ENCODE measurements at places on chromosomes 2 and 18. TPM values are rescaled to one million over a fixed set of nuclear protein-coding genes. Genes with fewer than 3 reads are reported as not detected.
A peak's percentile ranks its signal among the peaks of the same experiment; 100 is the strongest.

DNA sequence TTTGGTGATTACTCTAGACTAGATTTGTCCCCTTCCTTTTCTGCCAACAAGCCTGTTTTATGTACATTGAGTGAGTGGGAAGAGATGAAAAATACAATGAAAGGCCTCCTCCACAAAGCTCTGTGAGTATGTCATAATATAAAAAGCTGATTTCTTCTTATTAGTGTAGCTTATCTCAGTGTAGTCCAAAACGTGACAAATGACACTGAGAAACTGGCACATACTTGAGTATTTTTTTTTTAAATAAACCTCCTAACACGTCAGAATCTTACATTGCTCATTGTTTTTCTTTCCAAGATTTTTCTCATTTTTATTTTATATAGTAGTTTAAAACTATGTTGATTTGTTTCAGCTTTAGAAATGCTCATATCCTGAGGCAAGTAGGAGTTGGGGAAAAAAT lies 17.9 kb upstream of the FIGN start:
- H3K4me1 ChIP-seq, result no peaks in the 10 kb centered on the region
- H3K27ac ChIP-seq, result no peak overlapping the region
- H3K4me3 ChIP-seq, result no peak overlapping the region
- no peak for DNase-seq

GRCh38 chr2:118994172-118994700 lies 52.2 kb downstream of the MARCO start:
- peaks cover 3% of the 10 kb centered on the region for H3K27me3 ChIP-seq
- no peak overlapping the region for H3K4me3 ChIP-seq
- no peaks in the 10 kb centered on the region for H3K36me3 ChIP-seq

DNA sequence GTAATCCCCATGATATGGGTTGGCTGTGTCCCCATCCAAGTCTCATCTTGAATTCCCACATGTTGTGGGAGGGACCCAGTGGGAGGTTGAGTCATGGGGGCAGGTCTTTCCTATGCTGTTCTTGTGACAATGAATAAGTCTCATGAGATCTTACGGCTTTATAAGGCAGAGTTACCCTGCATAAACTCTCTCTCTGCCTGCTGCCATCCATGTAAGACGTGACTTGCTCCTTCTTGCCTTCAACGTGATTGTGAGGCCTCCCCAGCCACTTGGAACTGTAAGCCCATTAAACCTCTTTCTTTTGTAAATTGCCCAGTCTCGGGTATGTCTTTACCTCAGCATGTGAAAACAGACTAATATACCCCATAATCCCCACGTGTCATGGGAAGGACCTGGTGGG lies 61.9 kb upstream of the LDAH start:
- no peaks in the 10 kb centered on the region for H3K36me3 ChIP-seq
- no peaks in the 10 kb centered on the region for H3K4me1 ChIP-seq
- H3K27ac ChIP-seq, result no peak overlapping the region
- H3K4me3 ChIP-seq, result no peak overlapping the region
- DNase-seq, result no peak
- peaks cover 2% of the 10 kb centered on the region for H3K27me3 ChIP-seq

DNA sequence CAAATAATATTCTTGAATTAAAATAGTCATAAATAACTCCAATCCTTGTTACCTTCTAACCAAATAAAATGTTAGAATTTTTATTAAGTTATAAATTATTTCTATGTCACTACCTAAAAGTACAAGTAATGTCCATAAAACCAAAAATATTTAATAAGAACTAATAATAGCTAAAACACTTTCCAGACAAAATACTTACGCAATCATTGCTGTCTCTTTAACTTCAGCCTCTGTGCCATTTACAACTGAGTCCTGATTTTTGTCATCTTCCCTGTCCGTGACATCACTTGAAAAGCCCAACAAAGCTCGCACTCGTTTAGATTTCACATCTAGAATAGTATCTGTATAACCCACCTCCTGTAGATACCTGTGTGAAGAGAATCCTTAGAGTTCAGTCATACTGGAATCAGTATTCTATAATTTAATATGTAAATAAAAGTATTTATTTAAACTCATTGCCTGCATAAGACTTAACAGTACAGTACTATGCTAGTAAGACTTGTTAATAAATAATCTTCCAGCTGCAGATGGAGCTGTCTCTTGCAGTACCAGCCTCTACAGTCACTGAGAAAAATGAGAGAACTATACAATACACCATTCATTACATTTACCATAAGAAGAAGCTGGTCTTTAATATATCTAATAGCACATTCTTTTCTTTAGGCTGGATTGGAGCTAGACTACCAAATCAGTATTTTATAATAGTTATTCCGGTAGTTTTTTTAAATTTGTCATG lies 63.8 kb downstream of the STRN start:
- no peak for DNase-seq
- no peaks in the 10 kb centered on the region for H3K27me3 ChIP-seq
- H3K4me1 ChIP-seq, result no peaks in the 10 kb centered on the region
- H3K27ac ChIP-seq, result no peak overlapping the region
- no peak overlapping the region for H3K4me3 ChIP-seq
- peaks cover 12% of the 10 kb centered on the region for H3K36me3 ChIP-seq

DNA sequence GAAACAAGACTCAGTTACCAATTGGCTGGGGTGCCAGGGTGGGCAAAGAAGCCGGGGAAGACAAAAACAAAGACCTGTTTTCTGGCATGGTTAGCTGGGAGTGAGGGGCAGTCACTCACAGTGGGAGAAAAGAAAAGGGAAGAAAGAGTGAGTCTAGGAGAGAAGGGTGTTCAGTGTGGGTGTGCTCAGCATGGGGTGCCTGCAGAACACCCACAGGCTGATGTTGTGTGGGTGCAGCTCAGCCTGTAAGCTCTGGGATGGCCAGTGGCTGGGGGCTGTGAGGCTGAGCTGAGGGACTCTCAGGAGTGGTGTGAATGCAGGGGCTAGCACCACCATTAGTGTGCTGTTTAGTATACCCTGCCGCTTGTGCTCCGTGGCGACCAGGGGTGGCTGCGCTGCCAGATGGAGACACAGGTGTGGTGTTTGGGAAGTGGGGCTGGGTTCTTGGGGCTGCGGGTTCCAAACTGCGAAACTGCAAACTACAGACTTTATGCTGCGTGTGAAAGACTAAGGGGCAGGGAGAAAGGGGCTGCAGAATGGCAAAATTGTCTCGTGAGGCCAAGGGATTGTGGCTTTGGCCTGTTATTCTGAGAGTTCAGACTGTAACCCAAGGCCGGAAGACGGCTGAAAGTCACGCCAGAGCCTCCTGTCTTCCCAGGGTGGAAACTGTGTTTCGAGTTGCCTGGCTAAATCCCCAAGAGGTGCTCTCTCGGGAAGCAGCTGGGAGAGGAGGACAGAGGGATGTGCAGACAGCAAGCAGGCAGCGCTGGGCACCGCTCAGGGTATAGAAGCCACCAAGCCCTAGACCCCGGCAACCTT lies 156.3 kb downstream of the TTC32 start:
- H3K4me1 ChIP-seq, result no peaks in the 10 kb centered on the region
- no peak for DNase-seq
- H3K36me3 ChIP-seq, result no peaks in the 10 kb centered on the region
- H3K27me3 ChIP-seq, result peaks cover 2% of the 10 kb centered on the region
- H3K4me3 ChIP-seq, result no peak overlapping the region

GRCh38 chr2:8368463-8368862 lies 313.4 kb upstream of the ID2 start:
- H3K36me3 ChIP-seq, result no peaks in the 10 kb centered on the region
- no peak overlapping the region for H3K27ac ChIP-seq
- no peak for DNase-seq
- H3K4me1 ChIP-seq, result peaks cover 4% of the 10 kb centered on the region

DNA sequence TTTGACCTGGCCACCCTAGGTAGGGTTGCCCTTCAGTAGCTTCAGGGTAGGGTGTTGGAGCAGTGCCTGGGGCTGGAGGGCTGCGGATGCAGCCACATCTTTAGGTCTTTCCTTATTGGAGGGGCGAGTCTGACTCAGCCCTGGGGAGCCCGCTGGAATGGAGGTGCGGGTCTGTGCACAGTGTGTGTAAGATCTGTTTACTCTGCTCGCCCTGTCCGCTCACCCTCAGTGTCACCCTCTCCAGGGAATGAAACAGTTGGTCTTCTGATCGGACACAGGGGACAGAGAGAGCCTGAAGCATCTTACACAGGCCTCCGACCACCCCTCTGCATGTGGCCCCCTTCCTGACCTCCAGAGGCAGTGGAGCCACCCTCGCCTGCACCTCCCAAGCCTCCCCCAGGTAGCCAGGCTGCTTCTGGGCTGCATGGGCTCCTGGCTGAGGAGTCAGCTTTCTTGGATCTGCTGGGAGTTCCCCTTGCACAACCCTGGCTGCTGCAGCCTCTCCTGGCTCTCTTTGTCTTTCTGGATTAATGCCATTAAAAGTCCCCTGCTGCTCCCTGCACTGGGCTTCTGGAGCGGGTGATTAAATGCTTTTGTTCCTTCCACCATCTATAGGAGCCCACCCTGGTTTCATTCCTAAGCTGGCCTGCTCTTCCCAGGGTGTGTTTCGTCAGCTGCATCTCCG lies 82.6 kb downstream of the ASB1 start:
- no peak overlapping the region for H3K27ac ChIP-seq
- H3K27me3 ChIP-seq, result no peaks in the 10 kb centered on the region
- no peaks in the 10 kb centered on the region for H3K36me3 ChIP-seq
- no peak for DNase-seq
- no peak overlapping the region for H3K4me3 ChIP-seq

- no peak overlapping the region for H3K27ac ChIP-seq
- DNase-seq, result no peak
- no peaks in the 10 kb centered on the region for H3K27me3 ChIP-seq
- H3K4me1 ChIP-seq, result no peaks in the 10 kb centered on the region
These were observed 108.9 kb downstream of the SATB2 start for GRCh38 chr2:199348871-199349270.

DNA sequence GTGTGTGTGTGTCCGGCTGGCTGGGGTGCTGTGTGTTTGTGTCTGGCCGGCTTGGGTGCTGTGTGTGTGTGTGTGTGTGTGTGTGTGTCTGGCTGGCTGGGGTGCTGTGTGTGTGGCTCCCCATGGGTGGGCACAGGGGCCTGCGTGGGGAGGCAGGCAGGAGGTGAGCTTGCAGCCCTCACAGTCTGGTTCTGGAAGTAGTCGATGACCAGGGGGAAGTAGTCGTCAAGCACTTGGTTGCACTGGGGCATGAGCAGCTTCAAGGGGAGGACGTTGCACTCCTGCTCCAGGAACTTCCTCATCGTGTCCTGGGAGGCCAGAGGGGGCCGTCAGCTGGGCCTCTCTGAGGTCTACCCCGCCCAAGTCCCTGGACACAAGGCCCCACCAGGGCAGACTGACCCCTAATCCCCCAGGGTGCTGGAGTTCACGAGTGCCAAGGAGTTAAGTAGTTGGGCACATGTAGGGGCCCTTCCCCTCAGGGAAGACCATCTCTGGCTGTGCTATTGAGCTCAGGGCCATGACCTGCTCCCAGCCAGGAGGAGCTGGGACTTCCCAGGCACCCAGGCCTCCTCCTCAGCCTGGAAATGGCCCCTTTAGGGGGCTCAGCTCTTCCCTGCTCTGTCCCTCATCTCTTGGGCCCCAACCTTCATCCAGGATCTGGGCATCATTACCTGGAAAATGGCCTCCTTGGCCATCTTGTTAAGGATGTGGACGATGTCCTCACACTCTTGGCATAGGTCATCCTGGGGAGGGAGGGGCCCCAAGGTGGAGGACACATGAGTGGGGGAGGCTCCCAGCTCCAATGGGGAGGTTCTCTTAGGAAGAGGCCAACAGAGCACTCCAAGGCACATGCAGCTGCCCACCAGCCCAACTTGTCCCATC lies 1.3 kb downstream of the SFTPB start:
- no peak overlapping the region for H3K27ac ChIP-seq
- no peak for DNase-seq
- no peaks in the 10 kb centered on the region for H3K27me3 ChIP-seq
- H3K4me1 ChIP-seq, result no peaks in the 10 kb centered on the region
- H3K36me3 ChIP-seq, result no peaks in the 10 kb centered on the region
- no peak overlapping the region for H3K4me3 ChIP-seq

- H3K4me3 ChIP-seq, result no peak overlapping the region
- H3K36me3 ChIP-seq, result no peaks in the 10 kb centered on the region
- no peaks in the 10 kb centered on the region for H3K4me1 ChIP-seq
- H3K27ac ChIP-seq, result no peak overlapping the region
- DNase-seq, result no peak
These were observed 38.0 kb downstream of the APOB start for GRCh38 chr2:21005700-21006422.

GRCh38 chr2:234279637-234280036 lies 217.2 kb downstream of the ARL4C start:
- peak overlapping the region; percentile 87 for H3K27ac ChIP-seq
- no peak for DNase-seq
- H3K4me1 ChIP-seq, result peaks cover 75% of the 10 kb centered on the region
- no peak overlapping the region for H3K4me3 ChIP-seq
- H3K27me3 ChIP-seq, result no peaks in the 10 kb centered on the region

The EPB41L3 gene
- 13.7 TPM for total RNA-seq

The RND3 gene
- total RNA-seq, result not detected

The PLEKHH2 gene
- 0.40 TPM for total RNA-seq

The PARD6G gene
- total RNA-seq, result 0.22 TPM

The DSG1 gene
- total RNA-seq, result not detected

The SERPINB7 gene
- not detected for total RNA-seq
